Forelimb muscle (tissue), 1 donor: ENCODE measurements at places on chromosomes 4 and X. TPM values are rescaled to one million over a fixed set of nuclear protein-coding genes. Genes with fewer than 3 reads are reported as not detected.
A peak's percentile ranks its signal among the peaks of the same experiment; 100 is the strongest.

Gene MAPK10
- polyA plus RNA-seq, result 3.3 TPM

Gene ANKRD50
- polyA plus RNA-seq, result 61.7 TPM

Gene MMRN1
- 4.8 TPM for polyA plus RNA-seq

Gene GAGE13
- polyA plus RNA-seq, result not detected

Gene UGT2A1
- 0.09 TPM for polyA plus RNA-seq

Gene CXCL10
- polyA plus RNA-seq, result 0.23 TPM

Gene FUNDC1
- 12.9 TPM for polyA plus RNA-seq

Gene CD38
- polyA plus RNA-seq, result 0.94 TPM

Gene CACNA1F
- polyA plus RNA-seq, result 0.03 TPM

- no peak for DNase-seq
Measured at GRCh38 chr4:1208266-1208961, 36.0 kb upstream of the SPON2 start.

- peak; percentile 16 for DNase-seq
Measured at GRCh38 chr4:10157478-10158332, 41.1 kb upstream of the WDR1 start.

- peak; percentile 32 for DNase-seq
Measured at GRCh38 chrX:115892787-115893671, 277.5 kb upstream of the AGTR2 start.

- DNase-seq, result no peak
Measured at GRCh38 chr4:130210864-130211263, 1114.9 kb downstream of the C4orf33 start.

GRCh38 chrX:15173411-15173810 is 96.5 kb downstream of the ASB9 start:
- no peak for DNase-seq

- no peak for DNase-seq
Measured at GRCh38 chr4:112545346-112545745, 29.4 kb upstream of the NEUROG2 start.

DNA sequence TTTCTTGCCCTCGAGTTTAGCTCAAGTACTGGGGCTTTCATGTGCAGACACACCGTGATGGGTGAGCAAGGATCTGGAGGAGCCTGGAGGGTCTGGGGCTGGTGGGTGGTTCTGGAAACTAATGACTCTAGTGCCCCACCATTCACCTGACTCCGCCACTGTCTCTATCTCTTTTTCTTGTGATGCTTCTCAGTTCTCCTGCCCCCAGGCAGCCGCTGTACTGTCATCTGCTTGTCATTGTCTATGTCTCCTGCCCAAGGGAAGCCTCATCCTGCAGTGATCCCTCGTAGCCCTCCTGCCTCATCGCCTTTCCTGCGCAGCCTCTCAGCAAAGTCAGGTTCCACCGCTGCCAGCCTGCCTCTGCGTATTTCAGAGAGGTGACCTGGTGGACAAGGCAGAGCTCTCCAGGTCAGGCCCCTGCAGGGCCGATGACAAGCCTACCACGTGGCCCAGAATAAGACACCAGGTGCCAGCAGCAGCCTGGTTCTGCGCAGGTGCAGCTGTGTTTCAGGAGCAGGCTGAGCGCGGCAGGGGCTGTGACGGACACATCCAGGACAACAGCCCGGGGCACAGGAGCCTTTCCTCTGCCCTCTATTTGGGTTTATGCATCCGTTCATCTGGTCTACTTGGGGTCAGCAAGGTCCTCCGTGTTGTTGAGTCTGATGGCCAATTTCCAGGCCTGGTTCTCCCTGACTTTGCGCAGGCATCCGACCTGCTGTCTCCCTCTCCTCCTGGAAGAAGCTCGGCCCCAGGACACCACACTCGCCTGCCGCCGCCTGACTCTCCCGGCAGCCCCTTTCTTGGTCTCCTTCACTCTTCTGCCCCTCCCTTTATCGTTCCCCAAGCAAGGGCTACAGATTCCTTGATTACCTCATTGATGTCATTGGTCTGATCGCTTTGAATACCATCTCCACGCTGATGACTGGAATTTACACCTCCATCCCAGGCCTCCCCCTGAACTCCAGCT is 30.9 kb upstream of the CDKN2AIP start:
- DNase-seq, result no peak

GRCh38 chrX:110675886-110676285 is 119.7 kb downstream of the CHRDL1 start:
- no peak for DNase-seq

- no peak for DNase-seq
Measured at GRCh38 chr4:41723286-41723685, 25.2 kb downstream of the PHOX2B start.
